Stimulated activated CD4-positive, alpha-beta T cell treated with anti-CD3 and anti-CD28 coated beads, Interleukin-15, amount 100 ng/mL, for 1 hour (primary cell): ENCODE measurements at places on chromosomes 11 and 22.

DNA sequence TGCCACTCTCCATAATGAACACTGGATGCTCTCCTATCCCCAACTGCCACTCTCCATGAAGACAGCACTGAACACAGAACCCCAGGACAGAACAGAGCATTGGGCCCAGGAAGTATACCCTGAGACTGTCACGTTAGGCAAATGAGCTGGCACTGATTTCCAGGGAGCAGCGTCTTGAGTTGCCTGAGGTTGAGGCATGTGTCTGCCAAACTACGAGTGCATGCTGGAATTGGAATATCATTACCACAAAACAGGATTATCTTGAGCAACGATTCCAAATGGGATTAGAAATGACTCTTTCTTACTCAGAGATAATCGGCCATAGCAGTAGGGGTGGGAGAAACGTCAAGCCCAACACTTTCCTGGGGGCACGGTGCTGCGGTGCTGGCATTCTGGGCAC lies 39.9 kb downstream of the CLPB start:
- DNase-seq, result no peak

- no peak for DNase-seq
These were observed 9.4 kb upstream of the OSM start for GRCh38 chr22:30276039-30276438.

DNA sequence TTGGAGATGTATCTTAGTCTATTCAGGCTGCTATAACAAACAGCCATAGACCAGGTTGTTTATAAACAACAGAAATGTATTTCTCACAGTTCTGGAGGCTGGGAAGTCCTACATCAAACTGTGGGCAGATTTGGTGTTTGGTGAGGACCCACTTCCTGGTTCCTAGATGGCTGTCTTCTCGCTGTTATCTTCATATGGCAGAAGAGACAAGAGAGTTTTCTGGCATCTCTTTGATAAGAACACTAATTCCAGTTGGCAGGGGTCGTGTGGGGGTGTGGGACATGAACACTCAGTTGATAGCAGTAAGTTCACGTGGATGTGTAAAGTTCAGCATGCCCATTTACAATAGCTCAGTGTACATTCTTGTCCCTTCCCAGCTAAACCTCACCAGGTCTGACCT lies 41.3 kb upstream of the HMGXB4 start:
- no peak for DNase-seq

DNA sequence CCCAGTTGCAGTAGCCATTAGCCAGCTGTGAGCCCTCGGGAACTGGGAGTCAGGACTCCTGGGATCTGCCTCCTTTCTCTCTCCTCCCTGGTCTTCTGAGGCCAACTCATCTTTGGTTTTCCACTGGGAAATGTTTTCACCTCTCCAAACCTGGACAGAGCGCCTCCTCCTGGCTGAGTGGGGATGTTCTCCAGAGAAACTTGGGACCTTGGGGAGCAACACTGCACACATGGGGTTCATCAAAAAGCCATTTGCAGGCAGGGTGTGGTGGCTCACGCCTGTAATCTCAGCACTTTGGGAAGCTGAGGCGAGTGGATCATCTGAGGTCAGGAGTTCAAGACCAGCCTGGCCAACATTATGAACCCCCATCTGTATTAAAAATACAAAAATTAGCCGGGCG lies 145.4 kb downstream of the NECTIN1 start:
- DNase-seq, result no peak

GRCh38 chr22:22919041-22919440 lies 31.4 kb downstream of the IGLL5 start:
- no peak for DNase-seq

DNA sequence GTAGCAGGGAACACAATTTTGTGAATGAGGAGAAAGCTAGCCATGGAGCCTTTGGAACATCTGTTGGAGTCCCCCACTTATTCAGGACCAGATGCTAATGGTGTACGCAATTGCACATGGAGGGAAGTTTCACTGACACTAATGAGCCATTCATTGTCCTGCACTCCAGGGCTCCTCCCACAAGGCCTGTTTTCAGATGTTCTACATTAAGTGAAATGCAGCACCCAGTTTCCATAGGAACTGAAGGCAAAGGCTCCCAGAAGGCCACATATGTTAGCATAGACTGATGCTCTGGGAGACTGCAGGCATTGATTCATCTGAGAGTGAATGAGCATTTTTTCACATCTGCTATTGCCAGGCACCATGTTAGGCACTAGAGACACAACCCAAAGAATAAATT lies 399.5 kb downstream of the ETS1 start:
- no peak for DNase-seq

DNA sequence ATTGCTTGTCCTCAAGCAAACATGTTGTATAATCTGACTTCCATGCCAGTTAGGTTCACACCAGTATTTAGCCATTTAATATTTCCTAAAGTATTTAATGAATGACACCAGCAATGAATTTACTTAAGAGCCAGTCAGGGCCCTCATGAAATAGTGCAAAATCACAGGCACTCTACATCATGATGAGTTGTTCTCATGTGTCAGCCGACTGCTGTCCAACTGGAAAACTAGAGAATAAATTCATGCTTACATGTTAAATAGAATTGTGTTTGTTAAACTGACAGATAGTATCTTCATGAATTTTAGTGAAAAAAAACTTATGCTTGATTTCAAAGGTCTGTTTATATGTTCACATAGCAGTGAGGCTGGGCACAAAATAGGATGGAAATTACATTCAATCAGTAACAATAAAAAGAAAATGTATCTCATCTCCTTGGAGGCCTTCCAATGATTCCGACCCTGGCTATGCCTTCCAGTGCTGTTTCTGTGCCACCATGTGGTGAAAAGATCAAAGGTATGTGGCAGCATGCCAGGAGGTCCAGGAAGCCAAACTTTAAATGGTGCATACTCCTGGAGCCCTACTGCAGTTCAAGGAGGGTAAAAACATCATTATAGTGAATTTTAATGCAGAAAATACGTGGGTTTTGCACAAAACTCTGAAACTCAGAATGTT lies 45.2 kb downstream of the CTSC start:
- no peak for DNase-seq

- DNase-seq, result no peak
These were observed 75.4 kb upstream of the ADSL start for GRCh38 chr22:40270748-40271373.

GRCh38 chr11:64207256-64208085 lies 950 bp downstream of the FERMT3 start:
- DNase-seq, result peak; percentile 66

DNA sequence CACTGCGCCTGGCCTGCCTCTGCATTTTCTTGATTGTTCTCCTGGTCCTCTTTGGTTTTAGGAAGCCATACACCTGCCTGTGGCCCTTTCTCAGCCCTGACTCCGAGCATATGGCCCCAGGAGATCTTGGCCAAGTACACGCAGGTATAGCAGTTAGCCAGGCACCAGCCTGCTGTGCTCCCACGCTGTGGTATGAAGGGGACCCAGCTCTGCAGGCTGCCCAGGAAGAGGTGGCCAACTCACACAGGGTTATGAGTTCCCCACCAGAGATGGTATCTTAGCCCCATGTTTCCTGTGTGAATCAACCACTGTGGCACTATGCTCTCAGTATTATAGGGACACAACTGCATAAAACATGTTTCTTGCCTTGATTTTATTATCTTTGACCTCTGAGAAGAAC lies 31.1 kb downstream of the SGSM3 start:
- no peak for DNase-seq

GRCh38 chr22:50635591-50635990 lies 7.6 kb upstream of the ARSA start:
- no peak for DNase-seq

- no peak for DNase-seq
These were observed 111.8 kb downstream of the CTNND1 start for GRCh38 chr11:57873196-57873911.

DNA sequence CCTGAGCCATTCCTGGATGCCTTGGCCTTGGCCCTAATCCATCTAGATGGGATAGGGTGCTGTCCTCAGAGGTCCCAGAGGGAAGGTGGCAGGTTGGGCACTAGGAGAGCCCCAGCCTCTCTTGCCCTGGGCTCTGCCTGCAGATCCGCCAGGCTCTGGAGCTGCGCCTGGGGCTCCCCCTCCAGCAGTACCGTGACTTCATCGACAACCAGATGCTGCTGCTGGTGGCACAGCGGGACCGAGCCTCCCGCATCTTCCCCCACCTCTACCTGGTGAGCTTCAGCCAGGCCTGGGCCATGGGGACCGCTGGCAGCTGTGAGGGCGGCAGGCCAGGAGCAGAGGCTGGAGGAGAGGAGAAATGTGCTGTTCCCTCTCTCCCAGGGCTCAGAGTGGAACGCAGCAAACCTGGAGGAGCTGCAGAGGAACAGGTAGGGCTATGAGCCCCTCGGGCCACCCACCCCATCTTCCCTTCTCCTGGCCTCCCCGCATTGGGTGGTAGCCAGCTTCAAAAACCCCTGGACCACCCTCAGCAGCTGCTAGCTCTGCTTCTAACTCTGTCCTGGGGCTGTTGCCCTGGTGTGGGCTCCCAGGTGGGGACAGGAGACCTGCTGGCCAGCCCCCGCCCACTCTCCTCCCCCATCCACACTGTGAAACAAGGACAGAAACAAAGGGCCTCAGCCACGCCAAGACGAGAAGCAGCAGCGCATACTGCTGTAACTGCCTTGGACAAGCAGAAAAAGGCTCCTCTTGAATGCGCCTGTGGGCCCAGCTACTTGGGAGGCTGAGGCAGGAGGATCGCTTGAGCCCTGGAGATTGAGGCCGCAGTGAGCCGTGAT lies 4.9 kb downstream of the SSH3 start:
- DNase-seq, result no peak

- DNase-seq, result no peak
These were observed 21.1 kb upstream of the UPK3A start for GRCh38 chr22:45263463-45264269.

- DNase-seq, result no peak
These were observed 706 bp upstream of the SCYL1 start for GRCh38 chr11:65524014-65524740.

- no peak for DNase-seq
These were observed 68.6 kb downstream of the ATXN10 start for GRCh38 chr22:45740236-45740635.

DNA sequence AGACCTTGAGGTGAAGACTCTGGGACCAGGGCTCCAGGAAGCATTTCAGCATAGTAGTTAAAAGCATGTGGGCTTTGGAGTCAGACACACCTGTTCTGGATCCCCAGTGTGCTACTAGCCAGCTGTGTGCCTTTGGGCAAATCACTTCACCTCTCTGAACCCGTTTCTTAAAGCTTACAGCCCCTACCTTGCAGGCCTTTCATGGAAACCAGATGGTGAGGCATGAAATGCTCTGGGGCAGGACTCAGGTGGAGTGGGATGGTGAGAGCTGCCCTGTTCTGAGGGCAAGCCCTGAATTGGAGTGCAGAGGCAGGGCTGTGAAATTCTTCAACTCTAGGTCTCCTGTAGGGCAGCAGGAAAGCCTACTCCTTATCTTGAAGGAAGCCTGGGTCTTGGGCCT lies 10.5 kb downstream of the UCP2 start:
- DNase-seq, result no peak

DNA sequence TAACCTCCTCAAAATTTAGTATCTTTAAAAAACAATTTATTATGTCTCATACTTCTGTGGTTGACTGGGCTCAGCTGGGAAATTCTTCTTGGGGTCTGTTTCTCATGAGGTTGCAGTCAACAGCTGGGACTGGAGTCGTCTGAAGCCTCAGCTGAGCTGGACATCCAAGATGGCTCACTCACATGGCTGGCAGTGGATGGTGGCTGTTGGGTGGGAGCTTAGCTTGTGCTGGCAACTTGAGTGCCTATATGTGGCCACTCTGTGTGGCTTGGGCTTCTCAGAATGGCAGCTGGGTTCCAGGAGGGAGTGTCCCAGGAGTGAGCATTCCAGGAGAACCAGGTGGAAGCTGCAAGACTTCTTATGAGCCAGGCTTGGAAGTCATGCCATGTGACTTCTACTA lies 13.2 kb downstream of the THY1 start:
- no peak for DNase-seq

DNA sequence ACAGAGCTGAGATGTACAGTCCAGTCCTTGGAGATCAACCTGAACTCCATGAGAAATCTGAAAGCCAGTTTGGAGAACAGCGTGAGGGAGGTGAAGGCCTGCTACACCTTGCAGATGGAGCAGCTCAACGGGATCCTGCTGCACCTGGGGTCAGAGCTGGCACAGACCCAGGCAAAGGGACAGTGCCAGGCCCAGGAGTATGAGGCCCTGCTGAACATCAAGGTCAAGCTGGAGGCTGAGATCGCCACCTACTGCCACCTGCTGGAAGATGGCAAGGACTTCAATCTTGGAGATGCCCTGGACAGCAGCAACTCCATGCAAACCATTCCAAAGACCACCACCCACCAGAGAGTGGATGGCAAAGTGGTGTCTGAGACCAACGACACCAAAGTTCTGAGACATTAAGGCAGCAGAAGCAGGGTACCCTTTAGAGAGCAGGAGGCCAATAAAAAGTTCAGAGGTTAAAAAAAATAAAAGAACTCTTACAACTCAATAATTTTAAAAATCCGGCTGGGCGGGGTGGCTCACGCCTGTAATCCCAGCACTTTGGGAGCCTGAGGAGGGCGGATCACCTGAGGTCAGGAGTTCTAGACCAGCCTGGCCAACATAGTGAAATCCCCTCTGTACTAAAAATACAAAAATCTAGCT lies 69.9 kb upstream of the RTL6 start:
- peak; percentile 11 for DNase-seq

- DNase-seq, result no peak
These were observed 36.3 kb downstream of the MMP7 start for GRCh38 chr11:102494216-102494615.

- no peak for DNase-seq
These were observed 22.1 kb upstream of the MGAT3 start for GRCh38 chr22:39434721-39435120.

DNA sequence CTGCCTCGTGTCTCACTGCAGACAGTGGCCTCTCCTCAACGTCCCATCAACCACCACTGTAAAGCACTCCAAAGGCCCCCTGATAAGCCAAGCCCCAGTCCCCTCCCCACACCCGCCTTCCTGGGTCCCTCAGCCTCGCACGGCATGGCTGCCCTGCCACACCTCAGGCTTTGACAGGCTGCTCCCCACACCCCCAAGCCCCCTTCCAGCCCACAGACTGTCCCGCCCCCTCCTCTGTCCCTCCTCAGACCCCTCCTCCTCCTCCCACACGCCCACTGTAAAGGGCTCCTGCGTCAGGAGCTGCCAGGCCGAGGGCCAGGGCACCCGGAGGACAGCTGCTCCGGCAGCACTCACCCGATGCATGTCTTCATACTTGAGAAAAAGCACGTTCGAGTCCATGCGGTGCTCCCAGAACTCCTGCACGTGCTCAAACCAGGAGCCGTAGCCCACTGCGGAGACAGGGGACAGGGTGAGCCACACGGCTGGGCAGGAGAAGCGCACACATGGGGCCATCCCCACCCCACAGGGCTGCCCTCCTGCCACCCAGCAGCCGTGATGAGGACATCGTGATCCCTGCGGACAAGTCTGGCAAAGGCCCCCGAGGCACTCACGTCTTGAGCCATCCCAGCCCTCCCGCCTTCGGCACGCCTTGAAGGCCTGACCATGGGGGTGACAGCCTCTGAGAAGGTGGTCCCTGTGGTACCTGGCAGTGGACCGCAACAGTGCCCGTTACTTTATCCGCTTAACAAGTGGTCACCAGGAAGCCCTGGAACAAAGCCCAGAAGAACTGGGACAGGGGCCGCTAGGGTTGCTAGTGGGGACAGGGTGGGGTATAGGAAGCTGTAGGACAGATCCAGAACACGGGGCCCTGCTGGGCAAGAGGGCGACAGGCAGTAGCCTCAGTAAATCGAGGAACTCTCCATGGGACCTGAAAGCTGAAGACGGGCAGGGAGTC lies 21.5 kb upstream of the EFCAB6 start:
- no peak for DNase-seq

GRCh38 chr22:43136255-43136654 lies 6.9 kb downstream of the MCAT start:
- DNase-seq, result no peak

- DNase-seq, result no peak
These were observed 565.9 kb downstream of the ETS1 start for GRCh38 chr11:128021349-128022006.
